Activated CD4-positive, alpha-beta memory T cell treated with anti-CD3 and anti-CD28 coated beads, Interleukin-2, amount 10 ng/mL, durations not matched to agents 7 days and 5 days (primary cell): ENCODE measurements at places on chromosomes 2 and 18. TPM values are rescaled to one million over a fixed set of nuclear protein-coding genes. Genes with fewer than 3 reads are reported as not detected.

GRCh38 chr2:238446371-238446770 lies 19.6 kb downstream of the ASB1 start:
- DNase-seq: no peak
- H3K27me3 ChIP-seq: no peaks in the 10 kb centered on the region
- H3K4me1 ChIP-seq: peaks cover 8% of the 10 kb centered on the region
- H3K27ac ChIP-seq: no peak overlapping the region
- H3K36me3 ChIP-seq: peaks cover 68% of the 10 kb centered on the region
- H3K4me3 ChIP-seq: no peak overlapping the region

- no peaks in the 10 kb centered on the region for H3K36me3 ChIP-seq
- no peak overlapping the region for H3K4me3 ChIP-seq
- no peak overlapping the region for H3K27ac ChIP-seq
These were observed 239.3 kb downstream of the ZNF385B start for GRCh38 chr2:179622112-179622511.

- peaks cover 30% of the 10 kb centered on the region for H3K36me3 ChIP-seq
- DNase-seq: no peak
These were observed 46.4 kb downstream of the ABCG8 start for GRCh38 chr2:43885132-43885632.

C2orf78 gene
- not detected for total RNA-seq

DHRS9 gene
- total RNA-seq: not detected

MLPH gene
- not detected for total RNA-seq

DNA sequence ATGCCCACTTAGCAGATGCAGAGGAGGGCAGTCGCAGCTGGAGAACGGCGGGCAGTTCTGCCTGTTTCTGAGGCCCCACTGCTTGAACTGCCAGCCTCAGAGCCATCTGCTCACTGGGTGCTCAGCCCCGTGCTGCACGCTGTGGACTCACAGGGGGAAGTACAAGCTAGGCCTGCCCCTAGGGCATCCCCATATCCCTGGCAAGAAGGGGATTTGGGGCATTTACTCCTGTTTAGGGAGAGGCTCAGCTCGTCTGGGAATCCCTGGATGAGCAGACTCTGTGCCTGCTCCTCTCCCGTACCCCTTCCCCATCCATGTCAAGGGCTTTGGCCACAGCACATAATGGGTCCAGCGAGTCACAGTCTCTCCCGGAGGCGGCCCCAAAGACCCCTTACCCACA lies 169.8 kb upstream of the PKDCC start:
- H3K27ac ChIP-seq: no peak overlapping the region
- no peak for DNase-seq
- no peaks in the 10 kb centered on the region for H3K4me1 ChIP-seq
- H3K27me3 ChIP-seq: peaks cover 23% of the 10 kb centered on the region
